ENCODE measurements at places on chromosomes 2 and 18.

- DNase-seq = no peak
These were observed 215.6 kb downstream of the ARHGAP15 start for GRCh38 chr2:143344780-143345179.

- DNase-seq = no peak
These were observed 34.1 kb downstream of the SERPINB11 start for GRCh38 chr18:63736876-63737275.

DNA sequence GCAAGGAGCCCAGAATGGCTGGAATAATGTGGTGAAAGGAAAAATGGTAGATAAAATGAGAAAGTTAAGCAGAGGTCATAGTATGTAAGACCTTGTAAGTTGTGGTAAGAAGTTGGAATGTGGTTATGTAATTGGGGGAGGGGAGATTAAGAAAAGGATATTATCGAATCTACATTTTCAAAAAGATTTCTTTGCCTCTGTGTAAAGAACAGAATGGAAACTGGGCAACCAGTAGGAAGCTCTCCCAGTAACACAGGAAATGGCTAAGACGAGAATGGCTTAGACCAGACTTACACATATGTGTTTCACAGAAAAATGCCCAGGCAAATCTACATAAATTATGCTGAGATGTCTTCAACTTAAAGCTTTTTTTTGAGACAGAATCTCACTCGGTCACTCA lies 13.2 kb downstream of the MEMO1 start:
- no peak for DNase-seq

DNA sequence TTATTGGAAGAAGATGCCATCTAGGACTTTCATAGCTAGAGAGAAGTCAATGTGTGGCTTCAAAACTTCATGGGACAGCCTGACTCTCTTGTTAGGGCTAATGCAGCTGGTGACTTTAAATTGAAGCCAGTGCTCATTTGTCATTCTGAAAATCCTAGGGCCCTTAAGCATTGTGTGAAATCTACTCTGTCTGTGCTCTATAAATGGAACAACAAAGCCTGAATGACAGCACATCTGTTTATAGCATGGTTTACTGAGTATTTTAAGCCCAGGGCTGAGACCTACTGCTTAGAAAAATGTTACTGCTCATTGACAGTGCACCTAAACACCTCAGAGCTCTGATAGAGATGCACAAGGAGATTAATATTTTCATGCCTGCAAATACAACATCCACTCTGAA lies 30.8 kb downstream of the ZNF892 start:
- DNase-seq = no peak

DNA sequence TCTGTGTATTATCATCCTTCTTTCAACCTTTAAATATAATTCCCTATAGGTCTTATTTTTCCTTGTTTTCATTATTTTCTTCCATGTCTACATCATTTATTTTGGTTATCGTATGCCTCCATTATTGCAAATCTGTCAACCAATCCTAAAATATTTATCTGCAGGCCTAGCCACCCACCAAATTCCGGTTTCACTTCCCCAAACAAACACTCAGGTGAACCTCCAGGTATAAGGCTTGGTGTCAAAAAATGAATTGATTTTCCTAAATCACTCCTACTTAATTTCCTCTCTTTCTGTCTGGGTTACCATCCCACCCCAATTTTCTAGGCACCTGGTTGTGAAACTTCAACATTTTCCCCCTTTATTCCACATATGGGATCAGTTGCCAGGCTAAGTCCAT lies 111.9 kb upstream of the LINC00305 start:
- no peak for DNase-seq

- no peak for DNase-seq
These were observed 164.2 kb downstream of the C1D start for GRCh38 chr2:67898595-67898994.

DNA sequence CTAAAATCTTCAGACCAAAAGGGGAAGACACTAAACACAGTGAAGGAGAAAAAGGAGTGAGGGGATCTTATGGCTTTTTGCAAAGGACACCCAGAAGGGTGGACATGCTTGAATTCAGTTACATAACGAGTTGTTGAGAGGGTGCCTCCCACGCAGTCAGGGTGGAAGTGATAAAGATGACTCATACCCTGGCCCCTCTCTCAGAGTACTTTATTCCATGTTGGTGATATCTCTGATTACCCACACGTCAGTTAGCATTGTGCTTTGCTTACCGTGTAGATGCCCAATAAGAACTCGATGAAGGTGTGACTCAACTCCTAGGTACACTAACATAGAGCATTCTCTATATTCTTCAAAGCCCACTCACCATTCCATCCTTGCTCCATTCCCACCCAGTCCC lies 44.4 kb downstream of the EN1 start:
- DNase-seq = no peak

DNA sequence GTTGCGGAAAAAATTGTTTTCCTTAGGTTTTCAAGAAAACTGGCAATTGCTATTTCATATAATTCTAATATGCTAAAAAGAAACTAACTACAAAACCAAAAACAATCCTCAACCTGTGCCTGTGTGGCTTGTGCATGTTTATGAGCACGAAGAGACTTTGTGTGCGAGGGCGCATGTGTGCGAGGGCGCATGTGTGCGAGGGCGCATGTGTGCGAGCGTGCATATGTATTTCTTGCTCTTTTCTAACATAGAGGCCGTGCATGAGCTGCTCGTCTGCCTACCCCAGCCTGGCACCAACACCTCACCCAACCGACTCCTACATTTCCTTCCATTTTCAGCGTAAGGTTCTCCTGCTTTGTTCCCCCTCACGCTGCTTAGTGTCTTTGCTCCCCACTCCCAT lies 211.6 kb downstream of the DOK6 start:
- no peak for DNase-seq
